Stimulated activated CD4-positive, alpha-beta T cell treated with anti-CD3 and anti-CD28 coated beads, TNF-alpha, amount 100 ng/mL, for 48 hours (primary cell): ENCODE measurements at places on chromosomes 1 and 21.
A peak's percentile ranks its signal among the peaks of the same experiment; 100 is the strongest.

DNA sequence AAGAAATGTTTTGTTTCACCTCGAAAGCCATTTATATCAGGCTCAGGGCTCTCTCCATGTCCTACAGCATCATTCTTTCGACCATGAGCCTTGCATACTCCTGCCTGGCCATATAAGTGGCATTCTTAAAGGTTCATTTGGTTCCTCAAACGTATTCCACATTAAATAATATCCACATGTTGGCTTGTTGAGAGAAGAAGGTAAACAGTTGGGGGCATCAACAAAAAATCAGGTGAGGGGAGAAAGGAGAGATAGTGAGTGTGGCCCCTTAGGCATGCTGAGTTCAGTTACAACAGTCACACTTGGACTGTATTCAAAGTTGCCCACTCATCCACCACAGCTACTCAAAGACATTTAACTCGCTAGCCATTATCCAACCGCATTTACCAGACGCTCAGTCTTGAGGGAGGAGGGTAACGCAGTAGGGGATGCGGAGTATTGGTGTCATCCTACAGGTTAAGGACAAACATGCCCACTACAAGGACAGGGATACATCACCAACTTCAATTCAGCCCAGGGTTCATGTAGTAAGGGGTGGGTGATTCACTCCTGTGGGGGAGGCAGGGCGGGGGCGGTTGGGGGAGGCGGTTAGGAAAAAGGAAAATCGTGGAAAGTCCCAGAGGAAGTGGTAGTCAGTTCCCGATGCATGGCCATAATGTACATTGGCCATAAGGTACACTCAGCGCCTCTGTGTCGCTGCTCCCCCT is 1.4 kb downstream of the ZNF697 start:
- no peak for DNase-seq

DNA sequence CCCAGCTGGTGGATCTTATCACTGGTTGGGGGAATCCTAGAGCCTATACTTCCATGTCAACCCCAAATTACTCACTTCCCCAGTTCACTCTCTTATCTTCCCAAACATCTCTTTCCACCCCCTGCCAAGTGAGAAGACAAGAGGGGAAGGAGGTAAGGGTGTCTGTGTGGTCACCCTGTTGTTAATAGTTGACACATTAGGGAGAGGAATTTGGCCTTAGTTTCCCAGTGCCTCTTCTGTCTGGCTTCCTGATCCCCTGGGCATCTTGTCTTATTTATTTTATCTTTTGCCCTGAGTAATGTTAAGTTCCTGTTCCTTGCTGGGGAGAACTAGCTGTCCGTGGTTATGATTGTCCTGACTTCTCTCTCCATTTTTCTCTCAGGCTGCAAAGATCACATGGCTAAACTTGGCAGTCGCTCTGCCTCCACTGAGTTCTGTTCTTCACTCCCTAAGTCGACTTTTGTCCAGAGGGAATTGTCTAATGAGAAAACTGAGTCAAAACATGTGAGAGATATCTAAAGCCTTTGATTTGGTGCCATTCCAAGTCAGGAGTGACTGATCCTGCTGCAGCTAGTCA is 157.1 kb upstream of the SYT6 start:
- DNase-seq = no peak

DNA sequence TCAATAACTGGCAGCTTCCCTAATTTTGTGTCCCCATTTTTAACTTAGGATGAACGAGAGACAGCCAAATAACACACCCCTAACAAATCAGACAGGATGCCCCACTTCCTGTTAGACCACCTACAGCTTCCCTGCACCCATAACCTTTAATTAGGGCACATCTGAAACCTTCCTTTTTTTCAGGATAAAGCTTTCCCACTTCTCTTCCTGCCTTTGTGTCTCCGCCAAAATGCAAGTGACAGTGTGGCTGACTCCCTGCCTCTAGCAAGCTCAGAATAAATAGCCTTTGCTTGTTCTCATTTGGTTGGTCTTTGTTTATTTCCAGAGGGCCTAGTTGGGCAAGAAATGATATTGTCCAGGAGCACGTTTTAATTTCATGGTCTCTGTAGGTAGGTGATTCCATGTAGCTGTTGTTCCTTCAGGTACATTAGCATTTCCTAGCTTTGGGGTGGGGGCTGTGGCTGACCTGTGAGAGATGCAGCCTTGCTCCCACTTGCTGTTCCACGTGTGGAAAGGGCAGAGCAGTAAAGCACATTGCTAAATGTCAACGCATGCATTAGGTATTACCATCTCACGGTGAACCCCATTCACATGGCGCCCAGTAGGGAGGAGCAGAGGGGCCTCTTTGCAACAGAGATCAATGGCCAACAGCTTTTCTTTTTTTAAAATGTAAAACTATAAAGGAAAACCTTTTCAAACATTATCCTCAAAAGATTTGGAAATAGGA is 154.9 kb downstream of the ST6GALNAC3 start:
- DNase-seq = no peak

- peak; percentile 2 for DNase-seq
Measured at GRCh38 chr1:60281360-60281932, 207.9 kb upstream of the C1orf87 start.
